Cortex of kidney (tissue), 1 donor: ENCODE measurements at places on chromosomes 2 and 18.

DNA sequence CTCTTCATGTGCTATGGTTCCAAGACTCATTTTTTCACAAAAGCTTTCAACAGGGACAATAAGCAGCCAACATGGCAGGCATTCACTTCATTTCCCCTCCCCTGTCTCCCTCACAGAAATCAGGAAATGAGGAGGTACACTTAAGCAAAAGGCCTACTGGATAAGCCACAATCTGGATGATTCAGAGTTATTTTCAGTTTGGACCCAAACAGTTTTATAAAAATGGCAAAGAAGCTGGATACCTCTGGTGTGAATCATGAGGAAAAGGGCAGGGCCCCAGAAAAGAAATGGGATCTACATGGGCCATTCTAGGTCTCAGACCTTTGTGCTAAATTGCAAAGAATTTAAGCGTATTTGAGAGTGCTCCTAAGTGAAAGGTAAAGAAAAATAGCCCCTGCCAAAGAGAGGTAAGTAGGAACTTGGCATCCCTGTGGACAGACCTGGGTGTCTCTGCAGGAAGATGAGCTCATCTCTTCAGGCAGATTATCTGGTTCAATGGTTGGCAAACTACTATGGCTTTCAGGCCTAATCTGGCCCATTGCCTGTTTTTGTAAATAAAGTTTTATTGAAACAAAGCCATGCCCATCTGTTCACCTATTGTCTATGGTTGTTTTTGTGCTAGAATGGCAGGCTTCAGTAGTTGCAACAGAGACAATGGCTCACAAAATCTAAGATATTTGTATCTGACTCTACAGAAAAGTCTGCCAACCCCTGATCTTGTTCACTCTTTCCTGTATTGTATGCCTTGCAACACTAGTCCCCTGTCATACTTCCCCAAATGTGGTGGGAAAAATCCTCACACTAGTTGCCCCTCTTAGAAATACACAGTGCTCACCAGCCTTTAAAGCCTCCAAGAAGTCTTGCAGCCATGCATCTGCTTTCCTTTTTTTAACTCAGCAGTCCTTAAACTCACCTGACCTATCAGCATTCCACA, 315.0 kb downstream of the ALK start:
- DNase-seq: no peak

DNA sequence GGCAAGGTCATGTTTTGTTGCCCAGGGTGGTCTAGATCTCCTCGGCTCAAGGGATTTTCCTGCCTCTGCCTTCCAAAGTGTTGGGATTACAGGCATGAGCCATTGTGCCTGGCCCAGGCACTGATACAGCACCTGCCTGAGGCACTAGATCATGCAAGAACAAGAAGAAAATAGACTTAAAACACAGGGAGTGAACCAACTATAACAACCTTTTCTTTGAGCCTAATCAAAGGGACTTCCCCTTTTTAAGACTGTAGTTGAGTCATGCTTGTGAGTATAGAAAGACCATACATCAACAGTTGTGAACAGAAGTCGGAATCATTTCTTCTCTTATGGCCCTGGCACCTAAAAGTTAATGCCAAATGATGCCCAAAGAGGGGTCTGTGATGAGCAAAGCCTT, 47.9 kb upstream of the MAPRE2 start:
- DNase-seq: no peak

DNA sequence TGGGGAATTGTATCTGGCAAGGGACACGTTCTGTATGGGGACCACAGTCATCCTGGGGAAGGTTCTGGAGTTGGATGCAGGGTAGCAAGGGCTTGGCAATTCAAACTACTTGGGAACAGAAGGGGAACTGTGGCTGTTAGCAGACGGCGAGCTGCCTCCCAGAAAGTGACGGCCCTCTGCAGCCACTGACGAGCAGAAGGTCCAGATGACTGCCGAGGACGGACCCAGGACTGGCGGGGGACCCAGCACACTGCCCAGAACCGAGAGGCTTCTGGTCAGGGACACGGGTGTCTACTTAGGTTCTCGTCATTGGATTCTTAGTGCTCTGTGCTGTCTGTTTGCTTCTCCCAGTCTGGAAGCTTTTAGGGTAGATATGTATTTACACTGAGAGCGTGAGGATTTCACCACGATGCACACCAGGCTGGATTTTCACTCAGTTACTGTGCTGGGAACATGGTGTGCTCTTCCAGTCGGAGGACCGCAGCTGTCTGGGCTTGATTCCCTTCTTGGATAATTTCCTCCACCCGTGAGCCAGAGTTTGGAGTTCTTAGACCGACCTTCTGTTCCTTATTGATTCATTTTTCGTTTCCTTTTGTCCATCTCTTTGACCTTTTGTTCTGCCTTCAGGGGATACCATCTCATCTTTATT, 13.4 kb downstream of the GPR35 start:
- no peak for DNase-seq

GRCh38 chr2:18412980-18413675, 147.3 kb downstream of the RDH14 start:
- DNase-seq: no peak

DNA sequence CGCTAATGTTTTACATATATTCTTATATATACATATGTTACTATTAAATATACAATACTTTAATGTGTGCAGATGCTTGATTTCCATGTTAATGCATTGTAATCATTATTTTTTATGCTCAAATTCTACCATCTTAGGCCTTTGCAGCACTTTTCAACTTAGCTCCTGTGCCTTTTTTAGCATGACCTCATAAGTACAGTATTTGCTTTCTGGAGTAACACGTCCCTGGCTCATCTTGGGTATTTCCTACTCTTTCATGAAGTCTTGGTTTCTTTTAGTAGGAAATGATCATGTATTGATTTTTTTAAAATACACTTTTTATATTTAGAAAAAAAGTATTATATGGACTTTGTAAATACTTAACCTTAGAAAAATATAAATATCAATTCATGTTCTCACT, 36.5 kb downstream of the CAB39 start:
- DNase-seq: no peak

- no peak for DNase-seq
Observed at GRCh38 chr2:218009231-218009630, 6.4 kb upstream of the TNS1 start.

DNA sequence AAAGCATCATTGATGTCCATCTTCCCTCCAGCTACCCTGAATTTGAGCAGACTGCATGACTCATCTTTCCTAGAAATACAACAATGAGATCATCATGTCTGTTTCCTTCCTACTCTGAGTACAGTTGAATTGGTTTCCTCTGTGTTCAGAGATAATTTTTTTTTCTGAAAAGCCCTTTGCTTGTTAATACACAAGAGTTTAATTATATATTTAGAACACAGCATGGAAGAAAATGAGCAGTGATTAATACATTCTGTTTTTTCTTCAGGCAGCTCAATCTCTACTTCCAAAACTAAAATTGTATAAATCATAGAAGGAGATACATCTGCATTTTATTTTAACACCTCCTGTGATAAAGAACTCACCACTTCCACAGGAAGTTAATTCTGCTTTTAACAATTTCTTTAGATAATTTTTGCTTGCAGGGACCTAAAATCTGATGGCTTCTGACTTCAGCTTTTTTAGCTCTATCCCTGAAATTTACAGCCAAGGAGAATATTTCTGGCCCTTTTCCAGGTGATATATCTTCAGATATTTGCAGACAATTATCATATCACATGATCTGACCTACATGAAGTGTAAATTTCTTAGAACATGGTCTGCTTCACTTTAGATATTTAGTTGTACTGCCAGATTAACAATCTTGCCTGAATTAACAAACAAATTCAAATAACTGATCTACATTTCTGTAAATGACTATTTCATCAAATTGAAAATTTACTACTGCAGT, 249.0 kb downstream of the TRIB2 start:
- DNase-seq: no peak

GRCh38 chr18:3238742-3239141, 8.9 kb upstream of the MYL12A start:
- DNase-seq: no peak

GRCh38 chr2:224876522-224876921, 160.4 kb upstream of the CCDC195 start:
- DNase-seq: no peak

GRCh38 chr2:38911191-38911590, 21.5 kb downstream of the ARHGEF33 start:
- no peak for DNase-seq

DNA sequence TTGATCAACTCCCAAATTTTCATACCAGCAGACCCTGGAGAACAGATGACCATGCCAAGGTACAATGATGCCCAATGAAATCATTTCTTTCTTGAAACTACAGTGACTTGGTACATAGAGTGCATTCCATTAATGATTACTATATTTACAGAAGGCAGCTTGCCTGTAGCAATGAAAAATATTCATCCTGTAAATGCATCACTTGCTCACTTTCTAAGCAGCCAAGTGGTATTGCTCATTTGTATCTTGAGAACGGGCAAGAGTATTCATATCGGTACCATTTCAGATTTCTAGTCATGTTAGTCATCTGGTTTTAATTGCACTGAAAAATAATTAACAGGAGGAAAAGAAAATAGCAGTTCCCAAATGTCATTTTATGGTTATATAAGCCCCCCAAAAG, 59.6 kb downstream of the VIL1 start:
- DNase-seq: no peak

DNA sequence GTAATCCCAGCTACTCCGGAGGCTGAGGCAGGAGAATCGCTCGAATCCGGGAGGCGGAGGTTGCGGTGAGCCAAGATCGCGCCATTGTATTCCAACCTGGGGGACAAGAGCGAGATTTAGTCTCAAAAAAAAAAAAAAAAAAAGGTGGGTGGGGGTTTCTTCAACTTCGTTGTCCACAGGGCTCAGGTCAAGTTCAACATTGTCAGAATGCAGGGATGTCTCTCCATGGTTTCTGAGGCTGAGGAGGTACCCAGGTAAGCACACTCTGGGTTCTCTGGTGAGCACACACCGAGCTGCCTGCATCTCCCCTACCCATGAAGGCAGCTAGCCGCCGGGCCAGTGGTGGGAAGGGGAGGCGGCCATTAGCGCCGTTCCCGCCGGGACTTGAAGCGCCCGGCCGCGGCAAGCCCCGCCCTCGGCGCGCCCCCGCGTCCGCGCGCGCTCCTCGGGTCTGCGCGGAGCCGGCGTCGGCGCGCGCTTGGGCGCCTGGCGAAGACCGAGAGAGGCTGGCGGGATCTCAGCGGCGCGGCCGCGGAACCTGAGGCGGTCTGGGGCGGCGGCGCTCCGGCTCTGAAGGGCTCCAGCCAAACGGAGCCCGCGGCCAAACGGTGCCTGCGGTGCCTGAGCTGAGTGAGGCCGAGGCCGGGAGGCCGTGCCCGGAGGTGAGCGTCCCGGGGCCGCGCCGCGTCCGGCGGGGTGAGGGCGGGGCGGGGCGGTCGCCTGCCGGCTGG, at the start of gene UBXN2A:
Gene UBXN2A, plus strand, starts transcription at position 477 of the 731 bp plus-strand sequence. CDS start 17,852 bp downstream, outside the sequence.
- DNase-seq: no peak

GRCh38 chr2:152894051-152894450, 175.6 kb downstream of the ARL6IP6 start:
- DNase-seq: no peak

DNA sequence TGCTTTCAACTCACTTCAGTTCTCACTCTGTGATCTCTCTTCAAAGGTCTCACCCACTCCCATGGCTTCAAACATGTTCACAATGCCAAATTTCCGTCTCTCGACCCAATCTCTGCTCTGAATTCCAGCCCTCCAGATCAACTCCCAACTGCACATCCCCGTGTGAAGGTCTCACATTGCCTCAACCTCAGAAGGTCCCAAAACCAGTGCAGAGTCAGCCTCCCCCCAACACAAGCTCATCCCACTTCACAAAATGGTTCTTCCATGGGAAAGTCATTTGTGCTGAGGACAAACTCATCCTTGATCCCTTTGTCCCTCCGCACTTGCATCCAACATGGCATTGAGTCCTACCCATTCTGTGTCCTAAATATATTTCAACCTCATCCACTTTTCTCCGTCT, 31.0 kb upstream of the GNAL start:
- DNase-seq: no peak

- DNase-seq: no peak
Observed at GRCh38 chr2:9637330-9637729, 6.5 kb upstream of the YWHAQ start.

GRCh38 chr2:9473985-9474360, 378 bp upstream of the IAH1 start:
- no peak for DNase-seq

DNA sequence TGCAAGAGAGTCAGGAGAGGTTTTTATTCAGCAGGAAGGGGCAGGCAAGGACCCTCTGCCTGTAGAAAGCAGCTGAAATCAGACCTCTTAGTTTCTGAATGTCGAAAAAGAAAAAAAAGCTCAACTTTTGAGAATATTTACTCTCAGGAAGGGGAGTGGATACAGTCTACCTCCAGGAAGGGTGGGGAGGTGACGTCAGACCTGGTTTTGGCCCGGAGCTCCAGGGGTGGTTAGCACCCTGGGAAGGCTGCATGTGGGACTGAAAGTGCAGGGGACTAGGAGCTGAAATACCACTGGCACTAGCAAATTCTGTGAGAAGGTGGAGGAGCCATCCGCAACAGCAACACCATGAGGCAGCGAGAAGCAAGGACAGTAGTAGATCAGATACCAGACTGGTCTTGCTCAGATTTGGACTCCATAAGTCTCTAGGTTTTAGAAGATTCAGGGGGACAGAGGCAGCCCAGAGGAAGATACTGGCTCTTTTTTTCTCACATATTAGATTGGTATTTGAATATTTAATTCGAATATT, 19.8 kb downstream of the MC2R start:
- DNase-seq: no peak

DNA sequence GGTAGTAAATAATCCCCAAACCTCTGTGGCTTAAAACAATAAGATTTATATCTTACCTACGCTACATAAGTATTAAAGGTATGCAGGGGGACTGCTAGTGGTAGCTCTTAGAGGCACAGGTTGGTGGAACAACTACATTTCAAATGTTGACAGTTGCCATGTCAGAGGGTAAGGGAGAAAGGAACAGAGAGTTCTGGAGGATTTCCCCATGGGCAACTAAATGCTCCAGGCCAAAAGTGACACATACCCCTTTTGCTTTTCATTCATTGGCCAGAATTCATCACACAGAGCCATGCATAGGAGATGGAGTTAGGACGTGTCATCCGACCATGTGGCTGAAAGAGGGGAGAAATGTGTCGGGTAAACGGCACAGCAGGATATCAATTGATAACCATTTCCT, 133.2 kb downstream of the NAPG start:
- no peak for DNase-seq

GRCh38 chr18:45340884-45341283, 274.4 kb upstream of the SLC14A2 start:
- DNase-seq: no peak

DNA sequence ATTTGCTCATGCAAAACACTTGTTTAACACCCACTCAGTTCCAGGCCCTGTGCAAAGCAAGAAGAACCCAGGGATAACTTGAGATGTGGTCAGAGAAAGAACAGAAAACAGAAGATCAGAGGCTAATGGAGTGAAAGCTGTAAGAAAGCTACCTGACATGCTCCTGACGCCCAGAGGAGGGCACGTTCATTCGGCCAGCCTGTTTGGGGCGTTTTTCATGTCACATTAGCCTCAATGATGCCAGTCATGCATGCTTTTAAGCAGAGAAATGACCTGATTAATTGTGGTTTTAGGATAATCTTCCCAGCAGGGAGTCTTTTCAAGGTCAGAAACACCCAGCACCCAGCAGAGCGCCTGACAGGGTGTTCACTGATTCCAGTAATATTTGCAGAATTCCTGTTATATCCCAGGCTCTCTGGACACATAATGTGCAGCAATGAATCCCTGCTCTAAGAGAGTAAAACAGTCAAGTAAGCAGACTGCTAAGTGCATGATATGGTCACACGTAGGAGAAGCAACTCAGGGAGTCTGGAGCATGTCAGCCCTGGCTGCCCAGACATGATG, 320.0 kb downstream of the LRATD1 start:
- no peak for DNase-seq
